Stimulated activated CD4-positive, alpha-beta T cell treated with anti-CD3 and anti-CD28 coated beads, Interleukin-4, amount 100 ng/mL, for 48 hours (primary cell): ENCODE measurements at places on chromosomes 3 and 15.

- DNase-seq: no peak
Measured at GRCh38 chr15:68518785-68519430, 59.9 kb upstream of the CORO2B start.

DNA sequence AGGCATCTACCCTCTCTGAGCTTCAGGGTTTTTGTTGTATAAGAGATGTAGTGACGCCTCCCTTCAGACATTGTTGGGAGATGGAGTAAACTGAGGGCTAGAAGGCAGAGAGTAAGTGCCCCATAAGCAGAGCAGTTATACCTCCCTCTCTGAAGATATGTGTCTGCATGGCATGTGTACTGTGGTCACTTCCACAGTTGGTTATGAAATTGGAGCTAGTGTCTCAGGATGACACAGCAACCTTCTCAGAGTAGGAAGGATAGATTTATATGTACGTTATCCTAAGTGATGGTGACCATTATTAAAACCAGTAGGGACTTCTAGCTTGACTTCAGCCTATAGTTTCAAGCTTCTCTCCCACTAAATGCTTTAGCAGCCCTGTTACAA, 17.9 kb downstream of the PXK start:
- DNase-seq: no peak

DNA sequence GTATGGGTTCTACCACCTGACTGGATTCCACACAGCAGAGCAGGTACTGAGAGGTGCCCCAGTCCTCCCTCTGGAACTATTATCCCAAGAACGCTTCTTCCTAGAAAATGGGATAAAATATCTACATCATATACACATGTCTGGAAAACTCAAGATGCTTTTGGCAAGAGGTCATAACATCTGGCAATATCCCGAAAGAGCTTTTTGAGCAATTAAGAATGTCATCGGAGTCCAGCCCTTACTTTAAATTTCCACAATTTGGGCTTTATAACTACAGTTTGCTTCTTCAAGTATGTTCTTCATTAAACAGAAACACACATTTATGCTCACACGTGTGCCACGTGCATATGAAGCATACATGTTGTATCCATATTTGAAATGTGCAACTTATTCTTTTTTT, 365.9 kb upstream of the THBS1 start:
- DNase-seq: no peak

DNA sequence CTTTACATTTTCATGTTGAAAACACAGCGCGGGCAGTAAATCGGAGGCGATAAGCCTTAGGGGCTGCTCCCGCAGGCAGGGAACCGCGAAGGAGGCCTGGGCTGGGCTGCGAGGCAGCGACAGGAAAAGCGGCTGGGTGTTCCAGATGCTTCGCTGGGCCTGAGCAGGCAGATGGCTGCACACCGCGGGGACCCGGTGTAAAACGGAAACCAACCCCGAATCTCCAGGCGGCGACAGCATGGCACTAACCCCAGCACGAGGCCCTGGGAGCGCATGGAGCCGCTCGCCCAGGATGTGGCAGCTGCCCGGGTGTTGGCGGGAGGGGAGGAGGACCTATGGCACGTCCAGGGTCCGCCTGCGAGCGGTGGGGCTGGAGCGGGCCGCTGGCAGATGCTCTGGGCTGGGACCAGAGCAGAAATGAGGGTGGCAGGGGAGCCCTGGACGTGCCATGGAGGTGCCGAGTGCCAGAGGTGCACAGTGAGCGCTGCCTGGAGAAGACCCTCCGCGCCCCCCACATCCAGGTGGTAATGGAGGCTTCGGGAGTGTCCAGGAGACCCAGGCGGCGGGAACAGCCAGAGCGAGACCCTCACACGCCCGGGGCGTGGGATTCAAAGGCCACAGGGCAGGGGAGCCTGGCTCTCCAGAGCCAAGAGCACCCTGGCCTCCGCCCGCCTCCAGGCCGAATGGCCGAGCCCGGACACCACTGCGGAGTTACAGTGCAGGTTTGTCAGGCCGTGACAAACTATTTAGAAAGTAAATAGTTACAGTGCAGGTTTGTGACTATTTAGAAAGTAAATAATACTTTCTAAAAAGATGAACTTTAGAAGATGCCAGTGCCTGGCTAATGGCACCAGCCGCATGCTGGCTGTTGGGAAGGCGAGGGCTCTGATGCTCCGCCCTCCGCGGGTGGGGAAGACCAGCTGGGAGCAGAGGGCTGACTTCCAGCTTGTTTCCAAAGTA, 293.6 kb downstream of the OCA2 start:
- DNase-seq: no peak

DNA sequence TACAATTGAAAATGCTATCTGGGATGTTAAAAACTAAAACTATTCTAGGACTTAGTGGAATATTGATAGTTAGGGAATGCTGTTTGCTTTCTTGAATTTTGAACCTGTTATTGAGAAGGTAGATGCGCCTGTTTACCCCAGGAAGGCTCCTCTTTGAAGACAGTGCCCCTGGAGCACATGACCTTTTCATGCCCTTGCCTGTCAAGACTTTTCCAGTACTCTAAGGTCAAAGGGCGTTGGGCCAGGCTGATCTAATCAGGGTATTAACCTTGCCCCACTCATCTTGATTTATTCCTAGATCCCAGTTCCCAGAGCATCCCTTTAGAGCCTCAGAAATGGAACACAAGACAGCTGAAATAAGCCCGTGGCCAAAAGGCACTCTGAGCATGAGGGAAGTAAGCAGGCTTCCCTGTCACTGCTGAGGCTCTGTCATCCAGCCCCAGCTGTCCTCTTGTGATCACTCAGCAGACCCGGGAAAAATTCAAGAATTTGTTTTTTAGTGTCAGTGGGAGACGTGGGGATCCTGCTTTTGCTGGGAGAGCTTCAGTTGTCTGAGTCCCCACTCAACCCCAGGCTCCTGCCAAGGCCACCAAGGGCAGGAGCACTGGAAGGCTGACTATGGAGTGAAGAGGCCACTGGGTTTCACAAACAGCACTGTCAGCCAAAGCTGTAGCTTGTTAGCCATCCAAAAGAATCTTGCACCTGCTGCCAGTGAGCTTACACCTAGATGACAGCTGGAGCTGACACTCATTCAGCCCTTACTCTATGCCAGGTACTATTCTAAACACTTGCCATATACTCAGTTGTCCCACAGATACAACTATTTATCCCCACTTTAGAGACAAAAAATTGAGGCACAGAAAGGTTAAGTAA, 169.0 kb downstream of the PGPEP1L start:
- no peak for DNase-seq
